Activated gamma-delta T cell (primary cell): ENCODE measurements at places on chromosomes 12 and 14.

DNA sequence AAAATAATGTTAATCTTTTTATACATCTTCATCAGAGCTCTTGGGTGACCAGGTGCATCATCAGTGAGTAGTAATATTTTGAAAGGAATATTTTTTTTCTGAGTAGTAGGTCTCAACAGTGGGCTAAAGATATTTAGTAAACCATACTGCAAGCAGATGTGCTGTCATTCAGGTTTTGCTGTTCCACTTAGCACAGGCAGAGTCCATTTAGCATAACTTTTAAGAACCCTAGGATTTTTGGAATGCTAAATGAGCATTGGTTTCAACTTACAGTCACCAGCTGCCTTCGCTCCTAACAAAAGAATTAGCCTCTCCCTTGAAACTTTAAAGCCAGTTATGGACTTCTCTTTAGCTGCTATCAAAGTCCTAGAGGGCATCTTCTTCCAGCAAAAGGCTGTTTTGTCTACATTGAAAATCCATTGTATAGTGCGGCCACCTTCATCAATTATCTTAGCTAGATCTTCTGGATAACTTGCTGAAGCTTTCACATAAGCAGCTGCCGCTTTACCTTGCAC lies 24.6 kb downstream of the RIMKLB start:
- DNase-seq: no peak

DNA sequence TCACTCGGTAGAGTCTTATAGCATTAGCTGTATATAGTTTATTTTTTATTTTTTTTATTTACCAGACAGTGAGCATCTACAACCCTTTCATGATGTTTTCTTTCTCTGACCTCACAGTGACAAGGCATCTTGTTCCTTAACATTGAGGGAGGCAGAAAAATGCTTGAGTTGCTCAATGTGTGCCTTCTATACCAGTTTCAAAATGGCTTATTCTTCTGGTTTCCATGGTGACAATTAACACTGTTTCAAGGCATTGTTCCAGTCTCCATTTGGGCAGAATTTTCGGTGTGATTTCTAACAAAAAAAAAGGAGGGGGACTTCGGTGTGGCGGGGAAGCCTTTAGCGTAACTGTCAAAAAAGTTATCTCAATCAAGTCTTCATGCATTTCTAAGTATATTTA lies 209.7 kb upstream of the NPAS3 start:
- DNase-seq: no peak

DNA sequence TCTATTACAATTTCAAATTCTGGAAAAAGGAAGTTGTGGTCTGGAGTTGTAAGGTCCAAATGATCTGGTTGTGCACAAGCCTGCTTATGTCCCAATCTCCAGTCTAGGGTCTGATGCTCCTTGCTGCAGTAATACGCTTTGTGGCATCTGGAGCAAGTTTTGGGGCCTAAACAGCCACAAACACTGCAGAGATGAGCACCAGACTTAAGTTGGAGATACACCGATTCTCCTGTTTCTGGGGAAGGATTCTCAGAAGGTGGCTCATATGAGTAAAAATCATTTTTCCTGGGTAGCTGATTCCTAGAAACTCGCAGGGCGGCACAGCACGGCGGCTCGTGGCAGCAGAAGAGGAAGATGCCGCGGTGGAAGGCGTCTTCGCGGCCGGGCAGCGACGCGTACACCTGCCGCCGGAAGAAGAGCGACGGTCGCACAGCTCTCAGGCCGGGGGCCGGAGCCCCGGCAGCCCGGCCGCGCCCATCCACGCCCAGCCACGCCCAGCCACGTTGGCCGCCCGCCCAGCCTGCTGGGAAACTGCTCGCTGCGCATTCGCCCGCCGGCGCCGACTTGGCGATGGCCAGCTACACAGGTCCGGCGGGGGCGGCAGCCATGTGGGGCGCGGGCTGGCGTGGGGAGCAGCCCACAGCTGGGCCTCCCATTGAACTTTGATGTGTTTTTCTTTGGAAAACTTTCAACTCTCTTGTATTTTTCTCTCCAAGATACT lies 129.0 kb downstream of the ASCL4 start:
- no peak for DNase-seq

DNA sequence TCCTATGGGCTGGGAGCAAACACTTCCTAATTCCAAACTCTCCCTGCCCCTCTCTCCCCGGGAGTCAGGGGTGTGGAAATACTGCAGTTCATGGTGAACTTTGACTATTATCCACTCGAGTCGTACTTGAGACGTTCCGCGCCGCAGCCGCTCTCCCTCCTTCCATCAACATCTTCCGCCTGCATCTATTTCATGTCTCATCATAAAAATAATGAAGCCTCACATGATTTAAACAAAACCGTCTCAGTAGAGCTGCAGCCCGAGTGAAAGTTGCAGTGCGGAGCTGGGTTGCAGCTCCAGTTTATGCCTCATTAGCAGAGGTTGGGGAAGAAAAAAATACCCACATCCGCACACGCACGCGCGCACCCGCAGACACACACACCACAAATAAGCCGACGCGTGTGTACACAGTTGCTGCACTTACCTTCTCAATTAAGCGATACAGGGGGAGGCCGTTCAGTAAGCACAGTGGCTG lies 283 bp downstream of the LMO3 start:
- no peak for DNase-seq

DNA sequence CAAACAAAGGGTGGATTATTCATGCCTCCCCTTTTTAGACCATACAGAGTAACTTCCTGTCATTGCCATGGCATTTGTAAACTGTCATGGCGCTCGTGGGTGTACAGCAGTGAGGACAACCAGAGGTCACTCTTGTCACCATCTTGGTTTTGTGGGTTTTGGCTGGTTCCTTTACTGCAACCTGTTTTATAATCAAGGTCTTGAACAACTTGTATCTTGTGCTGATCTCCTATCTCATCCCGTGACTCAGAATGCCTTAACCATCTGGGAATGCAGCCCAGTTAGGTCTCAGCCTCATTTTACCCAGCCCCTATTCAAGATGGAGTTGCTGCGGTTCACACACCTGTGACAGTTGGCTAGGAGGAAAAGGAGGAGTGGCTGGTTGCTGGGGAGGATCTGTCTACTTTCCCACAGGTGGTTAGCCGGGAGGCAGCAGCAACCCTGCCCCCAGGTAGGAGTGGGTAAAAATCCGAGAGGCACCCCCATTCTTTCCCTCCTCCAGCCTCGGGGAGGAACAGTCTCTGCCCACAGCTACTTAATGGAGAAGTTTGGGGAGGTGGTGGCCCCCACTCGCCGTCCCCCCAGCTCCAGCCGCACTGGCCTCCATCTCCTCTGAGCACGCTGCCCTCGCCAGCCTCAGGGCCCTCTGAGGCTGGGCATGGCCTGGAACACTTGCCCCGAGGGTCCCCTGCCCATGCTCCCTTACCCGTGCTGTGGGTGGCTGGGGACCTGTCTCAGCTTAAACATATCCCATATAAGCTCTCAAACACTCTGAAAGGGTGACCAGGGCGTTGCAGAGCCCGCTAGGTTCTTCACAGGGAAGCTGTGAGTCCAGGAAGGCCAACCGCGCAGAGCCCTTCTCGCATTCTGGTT lies 41.7 kb downstream of the SMIM41 start:
- DNase-seq: no peak

DNA sequence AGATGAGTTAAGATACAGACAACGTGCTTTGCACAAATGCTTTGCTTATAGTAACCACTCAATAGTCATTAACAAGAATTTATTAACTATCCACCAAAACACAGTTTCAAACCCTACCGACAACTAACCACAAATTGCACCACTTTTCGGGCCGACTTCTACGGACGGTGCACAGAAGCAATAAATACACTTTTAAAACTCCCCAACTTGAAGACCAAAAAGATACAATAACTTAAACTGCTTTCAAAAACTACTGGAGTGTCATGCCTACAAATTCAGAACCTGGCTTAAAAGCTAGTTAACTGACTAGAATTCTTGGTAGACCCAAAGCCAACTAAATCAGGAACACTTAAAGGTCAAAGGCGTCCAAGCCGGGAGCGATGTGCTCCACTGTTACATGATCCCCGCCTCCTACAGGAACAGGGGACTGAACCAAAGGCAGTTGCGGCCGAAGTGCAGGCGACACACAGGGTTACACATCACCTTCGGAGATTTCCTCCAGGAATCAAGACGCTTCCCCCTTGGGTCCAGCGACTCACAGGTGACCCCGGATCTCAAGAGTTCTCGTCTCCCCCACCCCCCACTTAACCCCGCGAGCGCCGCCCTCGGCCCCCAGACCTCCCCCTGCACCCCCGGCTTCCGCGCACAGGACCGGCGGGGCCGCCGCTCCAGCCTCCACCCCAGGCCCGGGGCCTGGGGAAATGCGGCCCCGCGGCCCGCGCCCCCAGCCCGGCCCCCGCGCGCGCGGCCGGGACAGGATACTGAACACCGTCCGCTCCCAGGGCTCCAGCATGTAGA lies 507 bp downstream of the SPTSSA start:
- no peak for DNase-seq

DNA sequence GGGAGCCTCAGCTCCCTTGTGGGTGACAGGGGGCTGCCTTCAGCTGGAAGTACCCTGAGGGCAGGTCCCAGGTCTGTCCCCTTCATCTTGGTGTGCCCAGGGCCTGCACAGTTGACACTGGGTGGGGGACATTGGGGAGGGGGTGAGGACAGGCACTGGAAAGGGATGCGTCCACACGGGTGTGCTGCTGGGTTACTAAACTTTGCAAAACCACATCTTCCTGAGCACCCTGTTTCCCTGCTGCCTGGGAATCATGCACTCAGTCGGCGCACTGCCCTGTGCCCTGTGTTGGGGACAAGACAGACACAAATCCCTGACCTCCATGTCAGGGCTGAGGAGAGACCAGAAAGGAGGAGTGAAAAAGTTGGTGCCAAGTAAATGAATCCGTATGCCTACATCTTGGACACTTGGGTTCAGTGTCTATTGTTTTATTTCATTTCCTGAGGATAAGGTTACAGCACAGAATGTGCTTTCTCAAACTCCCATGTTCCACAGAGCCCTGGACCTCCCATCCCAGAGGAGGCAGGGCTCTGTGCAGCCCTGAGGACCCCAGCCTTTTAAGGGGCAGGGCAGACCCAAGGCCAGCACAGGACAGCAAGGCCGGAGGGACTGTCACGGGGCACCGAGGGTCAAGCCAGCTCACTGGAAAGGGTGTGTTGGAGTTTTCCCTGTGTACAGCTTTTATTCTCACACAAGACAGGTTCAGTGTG lies 2.9 kb upstream of the SLC25A29 start:
- no peak for DNase-seq

GRCh38 chr14:75373616-75374015 lies 54.2 kb upstream of the JDP2 start:
- no peak for DNase-seq

DNA sequence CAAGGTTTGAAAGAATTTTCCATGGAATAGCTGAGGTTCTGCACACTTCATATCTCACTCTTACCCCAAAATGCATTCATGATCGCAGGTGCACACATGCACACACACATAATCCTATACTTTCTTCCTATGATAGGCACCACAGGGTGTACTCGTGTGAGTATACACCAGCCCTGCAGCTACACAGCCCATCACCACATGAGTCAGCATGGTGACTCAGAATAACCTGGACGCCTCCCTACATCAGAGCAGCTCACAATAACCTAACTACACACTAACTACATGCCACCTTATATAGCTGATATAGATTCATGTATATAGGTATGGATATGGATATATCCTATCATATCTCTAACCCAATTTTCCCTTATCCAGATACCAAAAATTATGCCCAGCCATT lies 850.2 kb upstream of the TMEM132C start:
- no peak for DNase-seq

GRCh38 chr12:115114140-115114539 lies 430.2 kb upstream of the TBX3 start:
- no peak for DNase-seq
